ENCODE measurements at places on chromosomes 4 and X. TPM values are rescaled to one million over a fixed set of nuclear protein-coding genes. Genes with fewer than 3 reads are reported as not detected.

- peaks cover under 1% of the 10 kb centered on the region for H3K4me1 ChIP-seq
- no peak overlapping the region for H3K4me3 ChIP-seq
- peaks cover 32% of the 10 kb centered on the region for H3K27me3 ChIP-seq
- no peak overlapping the region for H3K27ac ChIP-seq
- DNase-seq: peak; percentile 2
Measured at GRCh38 chrX:17370191-17370590, 4.8 kb upstream of the NHS start.

DNA sequence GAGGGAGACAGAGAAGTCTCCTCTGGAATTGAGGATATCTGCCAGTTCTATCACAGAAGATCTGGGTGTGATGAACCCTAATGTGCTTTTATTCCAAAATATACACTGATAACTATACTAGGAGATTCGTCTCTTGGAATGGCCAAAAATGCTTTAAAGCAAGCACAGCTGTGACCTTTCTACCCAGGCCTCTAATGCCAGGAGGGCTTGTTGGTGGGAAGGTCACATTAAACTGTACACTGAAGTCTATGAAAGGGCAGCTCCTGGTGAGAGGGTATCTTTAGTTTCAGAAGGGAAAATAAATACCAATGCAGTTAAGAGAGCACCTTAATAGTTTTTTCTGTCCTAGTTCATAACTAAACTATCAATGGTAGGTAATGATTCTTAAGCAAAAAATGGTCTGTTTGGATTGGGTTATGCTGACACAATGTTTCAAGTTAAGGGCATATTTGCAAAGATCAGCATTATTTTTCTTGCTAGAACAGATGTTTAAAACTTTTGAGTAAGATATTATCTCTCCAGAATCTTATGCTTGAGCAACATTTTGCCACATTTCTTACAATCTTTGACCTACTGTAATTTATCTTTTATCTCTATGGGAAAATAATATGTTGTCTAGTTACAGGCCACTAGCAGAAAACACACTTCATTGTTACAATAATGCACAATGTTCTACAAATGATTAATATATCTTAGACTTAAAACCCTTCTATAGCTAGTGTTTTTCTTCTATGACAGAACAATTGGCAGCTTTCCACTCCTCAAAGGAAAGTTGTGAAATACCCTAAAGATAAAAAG is 59.6 kb downstream of the SEC24D start:
- H3K36me3 ChIP-seq: no peaks in the 10 kb centered on the region
- H3K27me3 ChIP-seq: no peaks in the 10 kb centered on the region
- H3K4me3 ChIP-seq: no peak overlapping the region
- H3K4me1 ChIP-seq: no peaks in the 10 kb centered on the region
- DNase-seq: no peak

Gene DCX
- total RNA-seq: 46.3 TPM

DNA sequence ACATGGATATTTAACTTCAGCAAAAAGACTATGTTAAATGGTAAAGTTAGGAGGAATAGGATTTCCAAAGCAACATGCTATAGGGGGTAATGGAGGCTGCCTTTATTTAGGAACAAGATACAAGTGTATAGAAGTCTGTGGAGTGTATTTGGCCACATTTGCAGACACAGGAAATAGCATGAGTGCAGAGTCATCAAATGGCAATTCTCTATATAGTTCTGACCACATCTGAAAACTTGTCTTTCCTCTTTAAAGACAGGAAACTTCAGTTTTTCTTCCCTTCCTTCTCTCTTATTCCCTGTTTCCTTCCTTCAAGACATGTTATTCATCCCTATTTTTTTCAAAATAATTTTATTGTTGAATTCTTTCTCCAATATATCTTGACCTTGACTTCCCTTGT is 119.3 kb upstream of the PITX2 start:
- DNase-seq: no peak
- H3K4me1 ChIP-seq: no peaks in the 10 kb centered on the region
- H3K27ac ChIP-seq: no peak overlapping the region
- H3K27me3 ChIP-seq: no peaks in the 10 kb centered on the region
- no peak overlapping the region for H3K4me3 ChIP-seq

Gene TCEAL6
- 6.2 TPM for total RNA-seq

Gene SHROOM3
- total RNA-seq: 21.4 TPM

DNA sequence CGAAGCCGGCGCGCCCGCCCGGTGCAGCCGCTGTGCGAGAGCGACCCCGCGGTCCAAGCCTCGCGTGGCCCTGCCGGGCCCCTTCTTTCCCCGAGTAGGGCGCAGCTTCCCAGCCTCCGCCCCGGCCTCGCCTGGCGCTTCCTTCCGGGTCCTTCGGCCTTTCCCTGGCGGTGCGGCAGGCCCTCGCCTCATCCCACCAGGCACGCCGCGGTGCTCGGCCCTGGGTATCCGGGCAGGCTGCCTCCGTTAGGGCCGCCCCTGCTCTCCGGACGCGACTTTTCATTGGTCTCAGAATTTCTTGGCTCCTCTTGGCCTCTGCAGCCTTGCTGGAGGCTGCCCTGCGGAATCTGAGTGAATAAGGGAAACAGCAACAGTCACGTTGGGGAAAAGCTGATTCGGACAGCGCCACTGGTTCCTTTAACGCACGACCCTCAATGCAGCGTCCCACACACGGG is 429 bp downstream of the UVSSA start:
- peak overlapping the region; percentile 68 for H3K4me3 ChIP-seq
- H3K4me1 ChIP-seq: peaks cover 46% of the 10 kb centered on the region

GRCh38 chrX:14779580-14779979 is 93.3 kb downstream of the FANCB start:
- no peak overlapping the region for H3K4me3 ChIP-seq
- peaks cover 6% of the 10 kb centered on the region for H3K27me3 ChIP-seq
- H3K4me1 ChIP-seq: no peaks in the 10 kb centered on the region
- H3K36me3 ChIP-seq: no peaks in the 10 kb centered on the region
- no peak overlapping the region for H3K27ac ChIP-seq

DNA sequence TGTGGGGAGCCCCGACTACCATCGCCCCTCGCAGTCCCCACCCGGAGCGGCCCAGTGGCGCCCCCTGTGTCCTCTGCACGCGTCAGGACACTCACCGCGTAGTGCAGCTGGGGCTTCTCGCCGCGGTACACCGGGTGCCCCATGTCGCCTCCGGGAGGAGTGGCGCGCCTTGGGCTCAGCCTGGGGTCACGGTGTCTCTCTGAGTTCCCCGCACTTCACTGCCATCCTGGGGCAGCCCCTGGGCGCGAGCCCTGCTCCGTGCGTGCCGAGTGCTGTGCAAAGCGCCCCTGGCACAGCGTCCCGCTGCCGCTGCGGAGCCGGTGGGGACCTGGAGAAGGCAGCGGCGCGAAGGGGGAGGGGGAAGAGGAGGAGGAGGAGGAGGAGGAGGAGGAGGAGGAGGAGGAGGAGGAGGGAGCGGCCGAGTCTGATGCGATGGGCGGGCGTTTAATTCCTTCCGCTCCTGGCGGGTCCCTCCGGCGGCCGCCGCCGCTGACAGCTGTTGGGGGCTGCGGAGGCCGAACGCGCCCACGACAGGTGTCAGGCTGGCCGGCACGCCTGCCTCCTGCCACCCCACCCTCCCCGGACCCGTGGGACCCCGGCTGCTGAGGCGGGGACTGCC is 134.3 kb downstream of the AMELX start:
- H3K36me3 ChIP-seq: no peaks in the 10 kb centered on the region
- peaks cover 6% of the 10 kb centered on the region for H3K4me1 ChIP-seq
- DNase-seq: no peak
- peaks cover 18% of the 10 kb centered on the region for H3K27me3 ChIP-seq
- peak overlapping the region; percentile 43 for H3K4me3 ChIP-seq

Gene ADGRL3
- total RNA-seq: 118 TPM

DNA sequence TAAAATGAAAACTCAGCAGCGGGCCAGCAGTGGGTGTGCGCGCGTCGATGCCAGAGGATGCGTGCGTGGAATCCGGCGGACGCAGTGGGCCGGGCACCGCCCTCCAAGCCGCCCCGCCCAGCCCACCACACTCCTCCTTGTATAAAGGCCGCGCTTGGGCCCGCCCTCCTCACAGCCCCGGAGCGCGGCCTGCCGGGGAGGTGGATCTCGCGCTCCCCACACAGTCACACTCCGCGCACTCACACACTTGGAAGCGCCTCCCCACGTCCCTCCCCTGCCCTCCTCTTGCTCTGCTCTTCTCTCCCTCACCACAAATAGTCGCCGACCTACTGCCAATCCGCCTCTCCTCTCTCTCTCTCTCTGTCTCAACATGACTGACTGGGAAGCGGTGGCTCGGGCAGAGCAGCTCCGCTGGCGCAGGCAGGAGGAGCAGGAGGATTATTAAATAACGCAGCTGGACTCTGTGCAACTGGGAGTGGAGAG is at the start of gene CCSER1:
TSS of gene CCSER1 (plus strand) at position 172 of the 483 bp plus-strand sequence.
- H3K4me1 ChIP-seq: peaks cover 10% of the 10 kb centered on the region
- H3K27ac ChIP-seq: peak within 1 kb of the TSS; percentile 81
- peak within 1 kb of the TSS; percentile 70 for H3K4me3 ChIP-seq
- peaks cover 2% of the 10 kb centered on the region for H3K27me3 ChIP-seq
- no peaks in the 10 kb centered on the region for H3K36me3 ChIP-seq
- DNase-seq: peak; percentile 92

DNA sequence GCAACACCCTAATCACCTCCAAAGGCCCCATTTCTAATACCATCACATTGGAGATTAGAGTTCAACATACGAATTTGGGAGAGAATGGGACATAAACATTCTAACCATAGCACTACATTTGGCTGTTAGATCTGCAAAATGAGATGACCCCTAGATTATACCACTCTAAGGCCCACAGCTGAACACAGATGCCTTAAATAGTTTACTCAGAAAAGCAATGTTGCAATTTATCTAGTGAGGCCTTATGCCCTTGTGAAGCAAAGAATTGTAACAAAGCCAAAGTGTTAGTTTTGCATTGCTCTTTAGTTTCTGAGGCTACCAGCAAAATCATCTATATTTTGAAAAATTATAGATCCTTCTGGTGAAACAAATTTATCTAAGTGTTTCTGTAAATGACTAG is 31.6 kb upstream of the ARHGEF6 start:
- no peaks in the 10 kb centered on the region for H3K27me3 ChIP-seq
- no peak overlapping the region for H3K4me3 ChIP-seq
- no peaks in the 10 kb centered on the region for H3K4me1 ChIP-seq
- H3K36me3 ChIP-seq: no peaks in the 10 kb centered on the region
- DNase-seq: no peak

GRCh38 chr4:108261026-108261425 is 92.3 kb upstream of the LEF1 start:
- H3K27me3 ChIP-seq: no peaks in the 10 kb centered on the region
- H3K4me1 ChIP-seq: no peaks in the 10 kb centered on the region
- no peak overlapping the region for H3K4me3 ChIP-seq
- H3K27ac ChIP-seq: no peak overlapping the region
- no peak for DNase-seq

Gene ARAF
- 33.2 TPM for total RNA-seq

DNA sequence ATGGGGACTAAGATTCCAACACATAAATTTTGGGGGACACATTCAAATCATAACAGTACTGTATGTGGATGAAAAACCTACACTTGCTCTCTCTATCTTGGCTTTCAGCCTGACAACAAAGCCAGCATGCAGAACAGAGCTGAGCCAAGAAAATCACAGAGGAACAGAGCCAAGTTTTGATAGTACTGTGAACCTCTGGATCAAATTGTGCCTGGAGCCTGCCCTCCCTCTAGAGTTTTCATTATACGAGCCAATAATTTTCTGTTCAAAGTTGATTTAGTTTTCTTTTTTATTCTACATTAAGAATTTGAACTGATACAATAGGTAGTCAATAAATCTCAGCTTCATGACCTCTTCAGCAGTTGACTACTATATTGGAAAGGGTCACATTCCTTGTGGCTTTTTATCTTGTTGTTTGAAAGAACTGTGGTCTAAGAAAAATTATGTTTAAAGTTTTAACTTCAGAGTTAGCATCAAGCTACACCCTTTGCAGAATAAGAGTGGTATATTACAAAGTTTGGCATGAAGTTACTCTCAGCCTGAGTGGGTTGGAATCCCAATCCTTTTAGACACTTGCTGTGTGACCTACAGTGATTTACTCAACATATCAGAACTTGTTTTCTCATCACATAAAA is 31.1 kb downstream of the GRID2 start:
- no peaks in the 10 kb centered on the region for H3K4me1 ChIP-seq
- no peak overlapping the region for H3K27ac ChIP-seq
- no peak overlapping the region for H3K4me3 ChIP-seq
- H3K36me3 ChIP-seq: no peaks in the 10 kb centered on the region
- peak; percentile 19 for DNase-seq

Gene SLC25A6
- total RNA-seq: 145 TPM

Gene GRIA2
- 85.8 TPM for total RNA-seq

Gene DKK2
- total RNA-seq: 32.2 TPM

DNA sequence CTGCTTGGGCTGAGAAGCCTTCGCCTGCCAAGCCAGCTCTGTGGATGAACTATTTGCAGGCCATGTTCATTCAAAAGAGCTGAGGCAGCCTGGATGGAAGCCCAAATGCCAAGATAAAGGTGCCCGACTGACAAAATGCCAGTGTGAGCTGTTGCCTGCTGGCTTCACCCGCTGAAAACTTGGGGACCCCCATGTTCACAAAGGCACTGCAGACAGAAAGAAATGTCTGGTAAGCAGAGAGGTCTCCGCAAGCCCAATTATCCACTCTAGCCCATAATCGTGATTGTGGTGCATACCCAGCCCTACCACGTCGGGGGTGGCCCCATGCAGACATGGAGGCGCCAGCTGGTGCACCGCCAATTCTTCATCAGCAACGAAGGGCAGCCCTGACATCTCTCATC is 13.0 kb upstream of the SMIM20 start:
- no peak overlapping the region for H3K4me3 ChIP-seq
- no peak overlapping the region for H3K27ac ChIP-seq
- no peaks in the 10 kb centered on the region for H3K27me3 ChIP-seq
- H3K4me1 ChIP-seq: peaks cover 14% of the 10 kb centered on the region

Gene HSPA4L
- 11.4 TPM for total RNA-seq

Gene FAM236A
- total RNA-seq: not detected

- H3K4me3 ChIP-seq: no peak overlapping the region
- no peak for DNase-seq
- H3K27ac ChIP-seq: no peak overlapping the region
- no peaks in the 10 kb centered on the region for H3K36me3 ChIP-seq
Measured at GRCh38 chr4:38785901-38786402, 3.2 kb upstream of the TLR10 start.

Measured in spinal cord (tissue), 10 donors.